PC-3 (cell line): ENCODE measurements at places on chromosomes 4 and X.

DNA sequence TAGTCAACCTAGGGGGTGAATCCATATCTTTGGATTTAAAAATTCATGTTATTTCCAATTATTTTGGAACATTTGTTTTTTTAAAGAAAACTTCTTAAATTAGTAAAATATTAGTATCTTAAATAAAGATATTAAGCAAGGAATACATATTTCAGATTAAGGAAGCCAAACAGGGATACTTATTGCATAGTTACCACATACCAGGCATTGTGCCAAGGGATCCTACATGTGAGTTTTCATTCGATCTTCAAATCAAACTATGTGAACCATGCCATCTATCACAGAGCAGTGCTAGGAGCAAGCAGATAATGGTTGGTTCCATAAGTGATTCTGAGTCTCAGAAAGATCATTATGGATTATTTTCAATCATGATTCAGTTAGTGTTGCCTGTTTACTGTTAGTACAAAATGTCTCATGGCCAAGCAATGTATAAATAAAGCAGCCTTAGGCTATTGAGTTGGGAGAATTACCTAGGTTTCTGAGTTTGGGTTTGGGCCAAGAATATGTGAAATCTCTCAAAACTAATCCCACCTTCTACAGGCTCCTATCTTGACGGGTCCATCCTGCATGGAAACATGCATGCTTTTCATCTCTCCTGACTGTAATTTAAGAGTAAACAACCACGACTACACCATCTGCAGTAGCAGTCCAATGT, 176.7 kb downstream of the NPFFR2 start:
- H3K27me3 ChIP-seq: no peaks in the 10 kb centered on the region
- peak overlapping the region; percentile 63 for H3K27ac ChIP-seq
- no peaks in the 10 kb centered on the region for H3K36me3 ChIP-seq
- peak; percentile 68 for DNase-seq
- H3K4me3 ChIP-seq: no peak overlapping the region

- no peak overlapping the region for H3K27ac ChIP-seq
- no peak overlapping the region for H3K4me3 ChIP-seq
- no peaks in the 10 kb centered on the region for H3K4me1 ChIP-seq
- H3K27me3 ChIP-seq: no peaks in the 10 kb centered on the region
- no peak for DNase-seq
- no peaks in the 10 kb centered on the region for H3K36me3 ChIP-seq
Observed at GRCh38 chrX:115504167-115504566, 56.8 kb upstream of the PLS3 start.

DNA sequence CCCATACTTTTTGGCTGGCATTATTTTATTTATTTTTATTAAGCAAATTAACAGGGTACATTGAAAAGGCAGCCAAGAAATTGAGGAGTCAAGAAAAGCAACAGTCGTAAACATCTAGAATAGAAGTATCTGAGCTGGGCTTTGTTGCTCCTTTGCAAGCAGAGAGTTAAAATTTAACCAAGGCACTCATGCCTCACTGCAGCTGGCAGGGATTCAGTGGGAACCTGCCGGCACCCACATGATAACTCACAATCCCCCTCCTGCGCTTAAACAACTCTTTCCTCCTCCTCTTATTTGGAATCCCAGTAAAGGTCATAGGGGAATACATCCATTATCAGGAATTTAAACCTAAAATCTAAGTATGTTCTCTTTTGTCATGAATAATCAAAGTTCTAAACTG, 115.5 kb downstream of the SOX3 start:
- no peak overlapping the region for H3K4me3 ChIP-seq
- H3K36me3 ChIP-seq: no peaks in the 10 kb centered on the region
- H3K27ac ChIP-seq: no peak overlapping the region
- no peaks in the 10 kb centered on the region for H3K4me1 ChIP-seq
- no peaks in the 10 kb centered on the region for H3K27me3 ChIP-seq
- no peak for DNase-seq

DNA sequence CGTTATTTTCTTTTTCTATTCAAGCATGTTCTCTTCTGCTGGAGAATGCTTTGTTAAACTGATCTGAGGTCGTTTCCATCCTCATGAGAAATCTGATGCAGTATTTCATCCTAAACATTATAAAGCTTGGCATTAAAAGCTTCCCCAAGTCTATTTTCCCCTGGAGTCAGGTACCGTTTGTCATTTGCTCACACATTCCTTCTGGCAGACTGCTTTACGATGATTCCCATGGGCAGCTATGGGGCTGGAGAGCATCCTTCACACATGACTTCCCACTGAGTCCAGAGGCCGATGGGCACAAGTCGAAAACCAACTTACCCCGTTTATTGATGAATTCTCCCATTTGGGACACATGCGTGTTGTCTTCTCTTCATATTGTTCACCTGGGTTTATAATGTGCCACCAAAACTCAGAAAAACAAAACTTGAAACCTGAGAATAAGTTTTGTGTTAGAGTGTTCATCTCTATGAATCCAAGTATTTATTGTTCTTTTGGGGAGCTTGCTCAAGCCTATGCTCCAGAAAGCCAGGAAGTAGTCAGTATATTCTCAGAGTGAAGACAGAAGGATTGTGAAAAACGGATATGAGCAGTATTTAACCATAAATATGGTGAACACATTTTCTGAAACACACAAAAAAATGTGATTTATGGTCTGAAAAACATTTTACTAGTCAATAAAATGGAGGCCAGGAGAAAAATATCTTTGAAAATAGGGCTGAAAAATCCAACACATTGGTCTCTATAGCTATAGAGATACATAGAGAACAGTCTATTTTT, 298.8 kb upstream of the NOCT start:
- H3K27ac ChIP-seq: no peak overlapping the region
- H3K36me3 ChIP-seq: no peaks in the 10 kb centered on the region
- H3K4me3 ChIP-seq: no peak overlapping the region

DNA sequence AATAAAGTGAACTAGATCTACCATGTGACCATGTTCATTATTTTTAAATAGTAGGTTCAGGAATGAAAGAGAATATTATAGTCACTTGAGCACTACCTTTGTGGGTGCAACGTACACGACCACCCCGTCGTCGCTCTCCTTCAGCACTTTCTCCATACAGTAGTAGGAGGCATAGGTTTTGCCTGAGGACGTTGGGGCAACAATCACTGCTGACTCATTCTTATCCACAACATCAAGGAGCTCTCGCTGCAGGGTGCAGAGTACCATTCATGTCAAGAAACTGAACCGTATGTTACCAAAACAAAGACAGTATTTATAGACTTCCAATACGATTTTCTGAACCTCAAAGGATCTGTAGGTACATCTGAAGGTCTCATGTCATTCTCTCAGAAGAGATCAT, 44.7 kb downstream of the DDX60 start:
- H3K27me3 ChIP-seq: no peaks in the 10 kb centered on the region
- H3K4me1 ChIP-seq: no peaks in the 10 kb centered on the region
- H3K4me3 ChIP-seq: no peak overlapping the region

DNA sequence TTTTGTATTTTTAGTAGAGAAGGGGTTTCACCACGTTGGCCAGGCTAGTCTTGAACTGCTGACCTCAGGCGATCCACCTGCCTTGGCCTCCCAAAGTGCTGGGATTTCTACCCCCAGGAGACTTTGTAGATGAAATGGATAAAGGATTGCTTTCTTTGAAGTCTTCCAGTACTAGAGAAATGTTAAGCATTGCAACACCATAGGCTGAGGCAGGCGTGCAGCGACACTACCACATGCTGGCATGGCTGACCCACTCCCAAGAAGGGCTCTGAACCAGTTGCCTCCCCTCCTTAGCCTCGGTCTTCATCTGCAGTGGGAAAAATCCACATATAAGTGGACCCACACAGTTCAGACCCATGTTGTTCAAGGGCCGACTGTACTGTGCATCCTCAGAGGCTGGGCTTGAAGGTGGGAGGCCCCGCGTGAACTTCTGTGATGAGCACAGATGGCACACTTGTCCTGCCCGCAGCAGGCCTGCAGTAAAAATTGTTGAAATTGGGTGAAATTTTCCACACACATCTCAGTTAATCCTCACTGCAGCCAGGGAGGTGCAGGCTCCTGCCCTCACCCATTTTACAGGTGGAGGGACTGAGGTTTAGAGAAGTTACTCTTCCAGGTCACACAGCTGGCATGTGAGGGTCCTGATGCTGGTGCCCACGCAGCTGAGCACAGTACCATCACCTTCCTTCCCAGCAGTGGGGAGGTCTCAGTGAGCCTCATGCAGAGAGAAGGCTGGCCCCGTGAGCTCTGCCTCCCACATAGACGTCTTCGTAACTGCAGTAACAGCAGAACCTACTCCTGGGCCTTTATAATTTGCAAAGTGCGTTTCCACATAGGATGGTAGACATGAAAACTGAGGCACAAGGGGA, 35.5 kb downstream of the HTRA3 start:
- DNase-seq: no peak
- no peak overlapping the region for H3K27ac ChIP-seq
- no peaks in the 10 kb centered on the region for H3K27me3 ChIP-seq
- no peaks in the 10 kb centered on the region for H3K36me3 ChIP-seq

DNA sequence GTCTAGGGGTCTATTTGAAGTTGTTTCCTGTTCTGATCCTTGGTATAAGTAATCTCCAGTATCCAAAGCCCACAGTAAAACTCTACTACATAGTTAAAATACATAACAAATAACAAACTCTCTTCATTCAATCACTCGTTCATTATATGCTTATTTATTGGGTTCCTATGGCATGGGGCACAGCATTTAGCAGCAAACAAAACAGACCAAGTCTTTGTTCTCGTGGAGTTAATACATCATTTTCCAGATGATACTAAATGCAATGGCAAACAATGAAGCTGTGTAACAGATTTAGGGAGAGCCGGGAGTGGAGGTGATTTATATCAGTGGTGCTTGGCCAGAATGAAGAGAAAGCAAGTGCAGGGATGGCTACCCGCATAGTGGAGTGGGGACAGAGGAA, 36.6 kb upstream of the SPARCL1 start:
- no peaks in the 10 kb centered on the region for H3K27me3 ChIP-seq
- H3K4me1 ChIP-seq: peaks cover 24% of the 10 kb centered on the region
- DNase-seq: no peak

- DNase-seq: no peak
- no peaks in the 10 kb centered on the region for H3K36me3 ChIP-seq
- no peaks in the 10 kb centered on the region for H3K27me3 ChIP-seq
Observed at GRCh38 chrX:108420481-108420880, 17.7 kb downstream of the COL4A6 start.

DNA sequence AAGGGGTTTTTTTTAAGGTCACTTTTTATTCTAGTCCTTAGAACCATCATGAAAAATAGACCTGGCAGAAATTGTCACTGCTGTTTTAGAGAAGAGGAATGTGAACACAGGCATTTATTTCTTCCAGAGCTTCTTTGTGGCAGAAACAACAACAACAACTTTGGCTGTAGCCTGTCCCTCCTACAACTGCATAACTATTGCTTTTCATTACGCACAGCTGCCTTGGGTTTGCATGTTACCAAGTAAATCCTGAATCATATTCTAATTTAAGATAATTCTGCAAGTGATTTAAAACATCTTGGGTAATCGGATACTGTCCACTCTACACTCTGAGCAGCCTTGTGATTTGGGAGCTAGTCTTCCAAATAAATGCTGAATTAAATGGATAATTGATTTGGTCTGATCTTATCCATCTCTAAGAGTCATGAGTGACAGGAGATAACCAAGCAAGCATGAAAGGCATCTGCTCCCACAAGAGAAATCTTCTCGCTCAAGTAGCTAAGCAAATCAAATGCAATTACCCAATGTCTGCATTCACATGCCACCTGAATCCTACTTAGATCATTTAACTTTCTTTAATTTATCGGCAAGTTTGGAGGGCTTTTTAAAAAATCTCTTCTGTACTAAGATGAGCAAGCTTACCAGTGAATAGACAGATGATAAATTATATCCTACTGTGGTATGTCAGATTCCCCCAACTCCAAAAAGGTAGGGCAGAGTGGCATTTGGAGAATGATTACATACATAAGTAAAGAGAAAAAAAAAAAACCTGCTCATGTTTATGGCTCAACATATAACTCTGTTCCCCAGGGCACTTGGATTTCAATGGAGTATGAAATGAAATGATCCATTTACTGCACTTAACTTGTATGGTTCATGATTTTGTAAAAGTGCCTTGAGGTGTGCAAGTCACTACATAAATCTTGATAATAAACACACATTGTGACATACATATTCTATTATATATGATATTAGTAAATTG, 73.6 kb downstream of the EGF start:
- no peaks in the 10 kb centered on the region for H3K27me3 ChIP-seq
- H3K27ac ChIP-seq: no peak overlapping the region
- peaks cover 15% of the 10 kb centered on the region for H3K4me1 ChIP-seq
- DNase-seq: no peak
- no peaks in the 10 kb centered on the region for H3K36me3 ChIP-seq

DNA sequence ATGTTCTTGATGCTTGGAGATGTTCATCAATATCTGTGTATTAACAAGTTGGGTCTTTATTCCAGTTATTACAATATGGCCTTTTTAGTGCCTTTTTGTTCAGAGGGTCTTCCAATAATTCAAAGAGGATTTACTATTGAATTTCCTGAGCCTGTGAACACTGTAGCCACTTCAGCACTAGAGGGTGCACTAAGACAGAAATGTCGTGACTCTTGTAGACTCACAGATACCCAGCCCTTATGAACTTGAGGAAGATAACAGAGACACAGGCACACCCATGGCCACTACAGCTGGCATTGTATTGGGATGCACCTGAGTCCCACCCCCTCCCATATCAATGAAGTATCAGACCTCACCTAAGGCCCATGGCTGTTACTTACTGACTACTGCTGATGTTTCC, 54.4 kb upstream of the ACTRT1 start:
- no peaks in the 10 kb centered on the region for H3K4me1 ChIP-seq
- H3K27me3 ChIP-seq: no peaks in the 10 kb centered on the region
- H3K4me3 ChIP-seq: no peak overlapping the region
- no peaks in the 10 kb centered on the region for H3K36me3 ChIP-seq
- H3K27ac ChIP-seq: no peak overlapping the region

- no peaks in the 10 kb centered on the region for H3K4me1 ChIP-seq
- no peak overlapping the region for H3K27ac ChIP-seq
- H3K36me3 ChIP-seq: no peaks in the 10 kb centered on the region
- H3K27me3 ChIP-seq: no peaks in the 10 kb centered on the region
Observed at GRCh38 chr4:7287918-7288280, 95.6 kb downstream of the SORCS2 start.

GRCh38 chrX:39159921-39160507, 358.8 kb downstream of the MID1IP1 start:
- no peak overlapping the region for H3K27ac ChIP-seq

- no peak overlapping the region for H3K4me3 ChIP-seq
- H3K27me3 ChIP-seq: peaks cover 24% of the 10 kb centered on the region
- no peak overlapping the region for H3K27ac ChIP-seq
- DNase-seq: no peak
Observed at GRCh38 chrX:74923942-74924448, 1.3 kb downstream of the NEXMIF start.
